ENCODE measurements at places on chromosomes 5 and 9. TPM values are rescaled to one million over a fixed set of nuclear protein-coding genes. Genes with fewer than 3 reads are reported as not detected.

DNA sequence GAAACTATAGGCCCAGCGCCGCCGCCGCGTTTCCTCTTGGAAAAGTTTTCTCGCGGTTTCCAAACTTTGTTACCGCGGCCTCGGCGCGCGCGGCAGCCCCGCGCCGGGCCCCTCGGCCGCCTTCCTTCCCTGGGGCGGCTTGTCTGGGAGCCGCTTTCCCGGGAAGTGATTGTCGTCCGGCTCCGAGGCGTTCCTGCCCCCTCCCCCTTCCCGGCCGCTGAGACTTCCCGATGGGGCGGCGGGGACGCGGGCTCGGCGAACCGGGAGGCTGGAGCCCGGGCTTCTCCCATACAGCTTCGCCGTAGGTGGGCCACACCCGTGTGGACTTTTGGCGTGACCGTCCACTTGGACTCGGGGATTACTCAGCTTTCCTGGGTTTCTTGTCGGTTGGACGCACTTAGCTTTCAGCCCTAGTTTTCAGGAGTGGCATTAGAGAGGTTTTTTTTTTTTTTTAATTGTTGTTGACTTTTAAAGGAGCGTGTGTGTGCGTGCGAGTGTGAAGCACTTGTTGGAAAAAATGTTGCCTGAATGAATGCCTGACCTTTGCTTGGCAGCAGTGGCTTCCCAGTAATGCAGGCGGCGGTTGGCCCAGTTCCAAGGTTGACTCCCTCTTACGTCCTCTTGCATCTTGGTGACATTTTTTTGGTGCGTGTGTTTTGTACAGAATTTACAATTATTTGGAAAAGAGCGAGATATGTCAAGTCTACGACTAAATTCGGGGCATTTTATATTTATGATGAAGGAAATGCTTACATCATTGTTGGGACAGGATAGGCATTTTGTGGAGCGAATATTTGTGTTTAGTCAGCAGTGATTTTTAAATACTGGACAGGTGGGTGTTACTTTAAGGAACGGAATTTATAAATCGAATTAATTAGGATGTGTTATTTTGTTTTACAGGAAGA, 821 bp downstream of the CTNNA1 start:
- DNase-seq, result peak; percentile 94

GRCh38 chr9:81521892-81522291, 167.5 kb downstream of the TLE1 start:
- no peak for DNase-seq

GRCh38 chr5:2753452-2754420, 2.3 kb upstream of the IRX2 start:
- DNase-seq, result no peak

DNA sequence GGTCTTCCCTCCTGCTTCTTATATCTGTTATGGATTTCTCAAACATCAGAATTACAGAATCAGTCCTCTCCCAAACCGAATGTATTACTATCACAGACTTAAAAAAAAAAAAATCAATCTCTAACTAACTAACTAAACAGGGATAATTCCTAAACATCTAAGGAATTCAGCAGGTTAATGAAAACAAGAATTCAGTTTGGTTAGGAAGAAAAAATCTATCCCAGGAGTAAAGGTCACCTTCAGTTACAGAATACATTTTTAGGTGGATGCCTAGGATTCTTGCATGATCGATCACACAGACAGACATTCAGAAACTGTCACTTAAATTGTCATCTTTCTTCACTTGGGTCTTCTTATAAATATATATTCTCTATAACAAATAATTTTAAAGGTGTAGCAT, 11.5 kb downstream of the PTAR1 start:
- no peak for DNase-seq

- no peak for DNase-seq
These were observed 7.8 kb downstream of the LPAR1 start for GRCh38 chr9:111030492-111030891.

DNA sequence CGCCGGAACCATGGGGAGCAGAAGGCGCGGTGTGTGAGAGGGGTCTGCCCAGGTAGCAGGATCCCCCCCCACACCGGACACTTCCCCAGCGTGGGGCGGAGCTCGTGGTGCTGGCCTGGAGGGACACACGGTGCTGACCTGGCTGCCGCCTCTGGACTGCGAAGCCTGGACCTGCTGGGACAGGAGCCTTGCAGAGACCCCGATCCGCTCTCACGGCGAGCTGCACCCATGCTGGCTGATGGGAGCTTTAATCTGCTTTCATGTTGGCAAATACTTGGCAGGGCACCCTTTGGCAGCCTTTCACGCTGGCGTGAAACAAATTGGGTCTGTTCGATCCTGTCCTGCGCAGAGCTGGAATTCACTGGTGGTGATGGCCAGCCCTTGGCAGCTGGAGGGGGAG, 7.4 kb downstream of the NKD2 start:
- DNase-seq, result peak; percentile 13

The DDX4 gene
- not detected for total RNA-seq

The GRIA1 gene
- total RNA-seq, result 0.14 TPM

Data from left ventricle myocardium inferior (tissue), 1 donor.